Naive thymus-derived CD4-positive, alpha-beta T cell (primary cell): ENCODE measurements at places on chromosomes 11 and 22. TPM values are rescaled to one million over a fixed set of nuclear protein-coding genes. Genes with fewer than 3 reads are reported as not detected.

GRCh38 chr11:65112546-65113360, 1.1 kb downstream of the TM7SF2 start:
- peak overlapping the region; percentile 83 for H3K4me3 ChIP-seq
- no peaks in the 10 kb centered on the region for H3K36me3 ChIP-seq
- peak overlapping the region; percentile 74 for H3K27ac ChIP-seq
- DNase-seq, result peak; percentile 77
- peaks cover 33% of the 10 kb centered on the region for H3K4me1 ChIP-seq

DNA sequence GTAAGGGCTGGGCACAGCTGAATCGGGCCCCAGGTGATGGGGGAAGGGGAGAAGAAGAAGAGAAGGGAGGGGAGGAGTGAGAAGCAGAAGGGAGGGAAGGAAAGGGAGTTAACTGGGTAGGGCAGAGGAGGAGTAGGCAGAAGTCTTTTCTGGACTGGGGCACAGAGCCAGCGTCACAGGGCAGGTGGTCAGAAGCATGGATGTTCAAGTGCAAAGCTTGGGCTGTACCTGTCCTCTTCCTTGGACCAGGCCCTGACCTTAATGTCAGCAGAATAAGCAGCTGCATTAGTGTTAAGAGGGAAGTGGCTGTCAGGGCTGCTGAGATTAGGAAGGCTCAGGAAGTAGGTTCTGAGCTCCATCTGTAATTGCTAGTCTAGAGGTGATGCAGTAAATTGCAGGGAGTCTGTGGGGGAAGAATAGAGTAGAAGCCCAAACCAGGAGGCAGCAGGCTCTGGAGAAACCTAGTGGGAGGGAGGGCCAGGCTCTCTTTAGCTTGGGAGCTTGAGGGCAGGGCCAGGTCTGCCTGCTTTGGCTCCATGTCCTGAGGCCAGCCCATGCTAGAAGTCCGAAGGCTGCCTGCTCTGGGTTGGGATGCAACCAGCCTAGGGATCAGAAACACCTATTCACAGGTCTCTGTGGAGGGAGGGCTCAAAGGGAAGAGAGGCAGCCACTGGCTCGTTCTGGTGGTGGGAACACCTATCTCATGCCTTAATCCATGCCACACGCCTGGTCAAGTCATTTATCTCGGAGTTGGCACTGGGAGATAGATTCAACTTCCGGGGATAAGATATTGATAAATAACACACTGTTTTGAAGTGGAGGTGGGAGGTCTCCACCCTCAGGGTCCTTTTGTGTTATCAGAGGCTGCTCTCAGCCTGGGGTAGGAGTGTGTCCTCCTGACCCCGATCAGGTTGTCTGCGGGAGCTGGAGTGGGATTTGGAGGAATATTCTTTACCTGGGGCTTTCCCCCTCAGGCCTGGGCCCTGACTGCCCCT, 1.7 kb upstream of the UCP3 start:
- no peak for DNase-seq
- no peaks in the 10 kb centered on the region for H3K36me3 ChIP-seq
- peaks cover 96% of the 10 kb centered on the region for H3K4me1 ChIP-seq
- no peaks in the 10 kb centered on the region for H3K27me3 ChIP-seq
- H3K27ac ChIP-seq, result peak overlapping the region; percentile 61

- H3K27me3 ChIP-seq, result no peaks in the 10 kb centered on the region
- no peak overlapping the region for H3K27ac ChIP-seq
- H3K4me3 ChIP-seq, result no peak overlapping the region
- no peaks in the 10 kb centered on the region for H3K4me1 ChIP-seq
These were observed 232.9 kb downstream of the BUD13 start for GRCh38 chr11:116539836-116540418.

- H3K4me1 ChIP-seq, result no peaks in the 10 kb centered on the region
- H3K4me3 ChIP-seq, result no peak overlapping the region
- no peaks in the 10 kb centered on the region for H3K36me3 ChIP-seq
These were observed 114.4 kb downstream of the PLEKHA7 start for GRCh38 chr11:16899708-16900303.

GRCh38 chr11:74816664-74817063, 68.0 kb downstream of the RNF169 start:
- no peaks in the 10 kb centered on the region for H3K27me3 ChIP-seq
- no peak for DNase-seq
- no peak overlapping the region for H3K27ac ChIP-seq
- no peak overlapping the region for H3K4me3 ChIP-seq
- H3K4me1 ChIP-seq, result peaks cover 13% of the 10 kb centered on the region

DNA sequence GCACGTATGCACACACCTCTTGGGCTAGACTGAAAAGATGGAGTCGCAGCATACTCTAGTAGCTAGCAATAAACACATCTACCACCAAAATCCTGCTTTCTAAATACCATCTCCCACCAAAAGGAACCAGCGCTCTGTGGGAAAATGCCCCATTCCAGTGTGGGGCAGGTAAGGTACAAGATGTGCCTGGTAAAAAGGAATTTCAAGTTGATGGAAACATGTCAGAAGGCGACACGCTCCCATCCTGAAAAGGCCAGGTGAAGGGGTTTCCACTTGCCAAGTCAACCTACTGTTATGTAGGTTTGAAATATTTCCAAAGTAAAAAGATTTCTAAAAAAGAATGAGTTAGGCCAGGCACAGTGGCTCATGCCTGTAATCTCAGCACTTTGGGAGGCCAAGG, 8.8 kb downstream of the DGCR2 start:
- H3K4me1 ChIP-seq, result peaks cover 71% of the 10 kb centered on the region
- no peaks in the 10 kb centered on the region for H3K27me3 ChIP-seq
- H3K27ac ChIP-seq, result no peak overlapping the region
- H3K36me3 ChIP-seq, result no peaks in the 10 kb centered on the region
- DNase-seq, result no peak

RNH1 gene
- 193 TPM for total RNA-seq

TRIM49 gene
- not detected for total RNA-seq
